ENCODE measurements at places on chromosomes 2 and 18.

DNA sequence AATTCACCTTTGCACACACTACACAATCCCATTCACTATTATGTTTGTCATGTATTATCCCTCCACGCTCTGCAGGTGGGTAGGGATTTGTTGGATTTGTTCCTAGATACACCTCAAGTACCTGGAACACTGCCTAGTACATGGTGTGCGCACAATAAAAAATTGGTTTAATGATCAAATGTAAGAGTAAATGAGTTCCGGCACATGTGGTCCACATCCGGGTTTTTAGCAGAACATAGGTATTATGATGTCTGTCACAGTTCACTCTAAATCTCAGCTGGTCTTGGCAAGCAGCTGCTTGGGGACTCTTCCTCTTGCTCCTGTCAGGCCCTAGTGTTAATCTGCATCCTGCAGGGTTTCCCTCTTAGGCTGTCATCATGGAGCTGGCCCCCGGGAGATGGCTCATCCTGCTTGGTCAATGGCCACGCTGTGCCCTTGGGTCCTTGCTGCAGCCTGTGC is 21.8 kb upstream of the IL1R1 start:
- no peak for DNase-seq

DNA sequence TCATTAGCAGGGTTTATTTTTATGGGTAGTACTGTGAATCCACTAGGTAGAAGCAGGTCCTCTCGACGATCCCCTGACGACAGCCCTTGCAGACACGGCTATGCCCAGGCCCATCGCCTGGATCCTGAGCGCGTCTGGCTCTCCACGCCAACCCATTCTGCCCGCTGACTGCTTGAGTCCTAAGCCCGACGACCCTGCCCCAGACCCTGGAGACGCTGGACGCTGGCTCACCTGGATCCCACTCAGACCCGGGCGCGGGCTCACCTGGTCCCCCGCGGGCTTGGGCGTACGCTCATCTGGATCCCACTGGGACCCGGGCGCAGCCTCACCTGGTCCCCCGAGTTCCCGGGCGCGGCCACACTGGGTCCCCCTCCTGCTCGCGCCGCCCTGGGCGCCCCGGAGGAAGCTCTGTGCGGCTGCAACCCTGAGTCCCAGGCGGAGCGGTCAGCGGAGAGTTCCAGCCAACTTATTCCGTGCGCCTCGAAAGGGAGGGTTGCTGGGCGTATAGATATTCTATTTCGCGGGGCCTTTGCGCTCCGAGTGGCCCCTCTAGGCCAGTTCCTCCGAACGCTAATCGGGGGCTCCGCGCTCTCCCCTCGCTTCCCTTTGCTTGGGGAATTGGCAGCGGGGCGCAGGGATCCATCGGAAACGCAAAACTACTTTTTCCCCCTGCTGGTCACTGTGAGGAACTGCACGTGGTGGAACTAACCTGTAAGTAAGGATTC is 22.4 kb upstream of the RMP24 start:
- DNase-seq: peak; percentile 68

GRCh38 chr2:240628808-240629618 is 3.7 kb downstream of the GPR35 start:
- no peak for DNase-seq

DNA sequence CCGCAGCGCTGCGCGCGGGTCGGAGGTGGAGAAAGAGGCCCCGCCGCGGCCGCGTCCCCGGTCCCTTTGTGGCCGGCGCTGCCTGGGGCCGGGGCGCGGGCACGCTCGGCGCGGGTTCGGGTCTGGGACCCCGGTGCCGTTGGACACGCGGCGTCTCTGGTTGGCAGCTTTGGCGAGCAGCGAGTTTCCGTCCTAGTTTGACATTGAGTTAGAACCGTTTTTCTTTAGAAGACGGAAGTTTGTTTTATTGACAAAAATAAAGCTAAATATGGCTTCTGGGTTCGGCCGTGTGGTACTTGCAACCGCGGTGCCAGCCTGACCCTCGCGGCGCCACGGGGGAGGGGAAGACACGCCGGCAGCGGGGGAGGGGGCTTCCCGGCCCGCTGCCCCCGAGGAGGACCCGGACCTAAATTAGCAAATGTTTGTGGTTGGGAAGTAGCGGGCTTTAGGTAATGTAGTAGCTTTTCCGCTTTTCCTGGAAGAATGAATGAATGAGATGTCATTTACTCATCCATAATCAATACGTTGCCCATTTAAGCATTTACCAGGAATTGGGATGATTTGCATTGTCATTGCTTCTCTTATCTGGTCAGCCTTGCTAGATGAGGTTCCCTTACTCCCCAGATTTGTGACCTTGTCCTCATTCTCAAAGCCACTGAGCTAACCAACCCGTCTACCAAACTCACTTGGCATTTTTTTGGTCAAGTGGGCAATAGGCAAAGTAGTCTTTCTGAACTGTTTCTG is 530 bp downstream of the GALNT1 start:
- peak; percentile 41 for DNase-seq

DNA sequence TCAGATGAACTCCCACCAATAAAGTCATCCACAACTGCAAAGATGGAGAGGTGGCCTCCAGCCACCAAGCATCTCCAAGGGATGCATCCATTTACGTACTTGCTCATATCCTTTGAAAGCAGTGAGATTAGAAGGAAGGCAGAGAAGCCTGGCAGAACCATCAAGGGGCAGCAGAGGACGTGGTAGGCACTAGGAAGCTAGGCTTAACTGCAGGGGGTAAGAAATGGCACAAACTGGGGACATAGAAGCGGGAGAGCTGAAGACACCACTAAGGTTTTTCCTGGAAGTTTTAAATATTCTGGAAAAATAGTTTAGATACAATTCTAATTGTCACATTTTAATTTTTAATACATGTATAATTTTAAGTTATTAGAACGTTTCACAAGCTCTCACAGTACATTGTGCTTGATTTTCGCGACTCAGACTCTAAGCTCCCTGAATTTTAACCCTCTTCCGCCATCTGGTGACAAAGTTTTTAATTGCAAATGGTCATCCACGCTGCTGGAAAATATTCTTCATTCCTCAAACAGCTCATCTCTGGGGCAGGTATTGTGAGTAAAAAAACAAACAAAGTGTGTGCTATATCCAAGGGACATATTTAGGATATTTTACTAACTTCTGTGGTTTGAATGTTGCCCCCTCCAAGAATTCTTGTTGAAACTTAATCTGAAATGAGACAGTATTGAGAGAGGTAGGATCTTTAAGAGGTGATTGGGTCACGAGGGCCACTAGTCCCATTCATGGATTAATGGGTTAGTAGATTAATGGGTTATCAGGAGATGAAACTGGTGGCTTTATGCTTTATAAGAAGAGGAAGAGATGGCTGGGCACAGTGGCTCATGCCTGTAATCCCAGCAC is 1.6 kb upstream of the PSTPIP2 start:
- DNase-seq: no peak

DNA sequence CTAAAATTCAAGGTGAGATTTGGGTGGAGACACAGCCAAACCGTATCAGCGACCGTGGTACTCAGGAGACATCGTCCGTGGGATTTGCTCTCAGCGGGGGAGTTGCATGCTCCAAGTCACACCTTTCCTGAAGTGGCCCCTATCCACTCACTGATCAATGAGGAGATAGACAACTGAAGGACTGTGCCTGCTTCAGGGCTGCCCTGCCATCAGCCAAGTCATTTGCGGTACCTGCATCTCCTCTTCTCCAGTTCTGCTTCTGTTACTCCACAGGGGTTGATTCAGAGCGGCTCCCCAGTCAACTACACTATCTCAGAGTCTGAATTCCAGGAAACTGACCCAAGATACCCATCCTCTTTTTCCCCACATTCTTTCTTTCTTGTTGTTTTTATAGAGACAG is 184.1 kb downstream of the MREG start:
- DNase-seq: no peak

GRCh38 chr18:9974279-9974915 is 60.6 kb downstream of the VAPA start:
- DNase-seq: no peak

GRCh38 chr2:54579682-54580620 is 123.8 kb downstream of the SPTBN1 start:
- DNase-seq: no peak

DNA sequence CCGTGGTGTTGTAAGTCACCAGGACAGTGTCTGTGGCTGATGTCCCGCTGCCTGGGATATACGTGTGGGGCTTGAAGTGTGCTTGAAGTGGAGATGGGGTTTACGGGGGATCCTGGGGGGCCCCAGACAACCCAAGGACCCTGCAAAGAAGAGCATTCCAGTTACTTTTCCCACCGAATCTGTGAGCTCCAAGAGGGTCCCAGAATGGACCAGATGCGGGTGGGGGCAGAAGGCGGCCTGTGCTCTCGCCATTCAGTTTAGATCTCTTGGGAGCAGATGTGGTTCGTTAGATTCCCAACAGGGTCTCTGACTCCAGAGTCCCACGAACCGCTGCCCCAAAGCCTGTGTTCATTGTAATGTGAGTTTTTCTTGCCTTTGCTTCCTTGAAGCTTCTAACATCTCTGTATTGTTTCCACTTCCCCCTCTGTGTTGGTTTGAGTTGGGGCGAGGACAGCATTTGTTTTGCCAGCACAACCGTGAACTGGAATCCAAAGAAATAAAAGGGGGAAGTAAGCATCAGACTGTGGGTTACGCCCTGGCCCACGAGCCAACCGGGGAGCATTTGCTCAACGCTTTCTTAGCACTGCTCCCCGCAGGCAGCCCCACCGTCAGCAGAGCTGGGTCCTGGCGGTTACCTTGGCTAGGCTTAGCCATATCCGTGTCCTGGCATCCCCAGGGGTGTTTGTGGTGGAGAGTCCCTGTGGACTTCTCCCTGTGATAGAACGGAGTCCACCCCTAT is 92.1 kb downstream of the SH3BP4 start:
- DNase-seq: no peak

DNA sequence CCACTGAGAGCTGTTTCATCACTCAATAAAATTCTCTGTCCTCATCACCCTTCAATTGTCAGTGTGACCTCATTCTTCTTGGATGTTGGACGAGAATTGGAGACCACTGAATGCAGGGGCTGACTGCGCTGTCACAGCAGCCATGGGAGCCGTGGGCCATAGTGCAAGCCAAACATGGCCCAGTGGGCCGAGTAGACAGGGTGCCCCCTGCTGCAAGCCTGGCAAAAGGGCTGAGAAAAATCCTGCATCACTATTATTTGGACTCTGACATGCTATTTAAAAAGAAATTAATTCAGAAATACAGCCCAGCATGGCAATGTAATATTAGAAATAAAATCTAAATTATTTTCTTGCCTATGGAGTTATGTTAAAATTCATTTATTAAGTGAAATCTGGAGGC is 67.8 kb upstream of the FAM98A start:
- DNase-seq: no peak

DNA sequence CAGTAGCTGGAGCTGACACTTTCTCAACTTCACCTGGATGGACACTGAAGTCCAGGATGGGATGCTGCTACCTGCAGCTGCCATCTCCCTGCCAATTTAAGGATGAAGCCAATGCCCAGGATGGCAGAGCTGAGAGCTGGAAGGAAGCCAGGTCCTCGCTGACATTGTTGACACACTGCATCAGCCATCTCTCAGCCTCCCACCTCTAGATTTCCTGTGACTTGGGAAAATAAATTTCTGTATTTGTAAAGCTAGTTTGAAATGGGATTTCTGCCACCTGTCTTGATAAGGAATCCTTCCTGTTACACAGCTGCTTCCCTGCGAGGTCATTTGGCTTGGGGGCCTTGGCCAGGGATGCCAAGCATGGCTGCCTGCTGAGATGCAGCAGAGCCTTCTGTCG is 43.5 kb downstream of the KCTD1 start:
- DNase-seq: peak; percentile 25

GRCh38 chr2:147420517-147420916 is 424.3 kb upstream of the ACVR2A start:
- DNase-seq: no peak

DNA sequence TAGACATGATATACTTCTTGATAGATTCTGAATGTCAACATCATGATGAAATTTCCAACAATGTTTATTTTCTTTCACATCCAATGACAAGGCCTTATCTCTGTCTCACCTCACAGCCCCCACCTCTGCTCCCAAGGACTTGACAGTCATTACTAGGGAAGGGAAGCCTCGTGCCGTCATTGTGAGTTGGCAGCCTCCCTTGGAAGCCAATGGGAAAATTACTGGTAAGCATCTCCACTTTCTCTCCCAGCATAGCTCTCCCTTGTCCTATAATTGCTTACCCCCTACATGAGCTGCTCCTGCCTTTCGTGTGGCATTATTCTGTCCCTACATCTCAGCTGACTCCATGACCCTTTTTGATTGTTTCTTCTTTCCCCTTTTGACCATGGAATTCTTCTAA is 821.8 kb downstream of the MBD2 start:
- no peak for DNase-seq

- no peak for DNase-seq
Observed at GRCh38 chr2:237223201-237223861, 137.6 kb downstream of the COPS8 start.

DNA sequence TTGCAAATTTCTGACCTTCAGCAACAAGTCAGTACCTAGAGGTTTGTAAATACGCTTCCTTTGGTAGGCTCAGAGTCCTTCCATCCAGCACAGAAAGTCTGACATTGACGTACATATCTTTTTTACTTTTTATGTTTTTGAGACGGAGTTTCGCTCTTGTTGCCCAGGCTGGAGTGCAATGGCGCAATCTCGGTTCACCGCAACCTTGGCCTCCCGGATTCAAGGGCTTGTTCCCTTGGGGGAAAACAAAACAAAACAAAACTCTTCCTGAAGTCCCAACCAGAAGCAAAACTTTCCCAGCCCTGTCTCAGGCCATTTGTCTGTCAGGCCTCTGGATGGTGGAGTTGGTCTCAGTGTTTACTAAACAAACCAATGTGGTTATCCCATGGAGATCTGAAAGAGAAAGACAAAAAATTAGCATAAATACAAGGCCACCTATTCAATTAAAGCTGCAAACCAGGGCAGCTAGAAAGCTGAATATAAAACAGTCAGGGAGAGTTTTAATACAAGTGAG is 29.6 kb upstream of the ATL2 start:
- DNase-seq: no peak
